Stimulated activated CD8-positive, alpha-beta memory T cell treated with anti-CD3 and anti-CD28 coated beads, Interleukin-7, amount 100 ng/mL, for 1 hour (primary cell): ENCODE measurements at places on chromosomes 5 and 9.

DNA sequence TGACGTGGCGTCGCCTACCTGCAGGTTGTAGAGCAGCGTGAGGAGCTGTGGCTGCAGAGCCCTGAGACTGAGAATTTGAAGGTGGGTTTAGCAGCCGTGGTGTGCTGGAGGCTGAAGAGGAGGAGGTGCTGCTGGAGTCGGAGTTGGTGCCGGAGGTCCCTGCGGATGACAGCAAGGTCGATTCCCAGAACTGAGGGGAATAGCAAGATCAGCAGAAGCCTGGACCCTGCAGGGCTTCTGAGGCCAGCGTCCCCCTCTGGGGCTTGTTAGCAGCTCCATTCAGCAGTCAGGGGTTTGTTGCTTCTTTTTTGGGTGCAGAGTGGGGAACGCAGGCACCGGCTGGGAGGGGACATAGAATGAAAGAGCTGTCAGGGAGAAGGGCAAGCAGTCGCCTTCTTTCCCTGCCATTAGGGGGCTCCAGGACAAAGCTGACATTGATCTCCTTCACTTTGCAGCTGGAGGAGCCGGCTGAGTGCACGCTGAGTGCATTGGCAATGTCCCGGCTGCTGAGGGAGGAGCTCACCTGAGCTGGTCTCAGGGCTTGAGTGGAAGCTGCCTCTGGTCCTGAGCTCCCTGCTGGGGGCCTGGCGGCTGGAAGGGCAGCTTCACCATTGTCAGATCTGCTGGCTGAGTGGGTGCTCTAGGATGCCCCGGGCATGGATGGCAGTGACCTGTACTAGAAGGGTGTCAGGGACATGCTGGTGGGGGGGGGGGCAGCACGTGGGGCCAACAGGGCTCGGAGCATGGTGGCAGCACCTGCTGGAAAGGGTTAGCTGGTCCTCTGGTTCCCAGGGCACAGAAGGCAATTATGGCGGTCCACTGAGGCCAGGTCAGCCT lies 20.8 kb downstream of the OBP2B start:
- DNase-seq, result no peak

- no peak for DNase-seq
Observed at GRCh38 chr5:119340597-119341218, 15.1 kb upstream of the TNFAIP8 start.

DNA sequence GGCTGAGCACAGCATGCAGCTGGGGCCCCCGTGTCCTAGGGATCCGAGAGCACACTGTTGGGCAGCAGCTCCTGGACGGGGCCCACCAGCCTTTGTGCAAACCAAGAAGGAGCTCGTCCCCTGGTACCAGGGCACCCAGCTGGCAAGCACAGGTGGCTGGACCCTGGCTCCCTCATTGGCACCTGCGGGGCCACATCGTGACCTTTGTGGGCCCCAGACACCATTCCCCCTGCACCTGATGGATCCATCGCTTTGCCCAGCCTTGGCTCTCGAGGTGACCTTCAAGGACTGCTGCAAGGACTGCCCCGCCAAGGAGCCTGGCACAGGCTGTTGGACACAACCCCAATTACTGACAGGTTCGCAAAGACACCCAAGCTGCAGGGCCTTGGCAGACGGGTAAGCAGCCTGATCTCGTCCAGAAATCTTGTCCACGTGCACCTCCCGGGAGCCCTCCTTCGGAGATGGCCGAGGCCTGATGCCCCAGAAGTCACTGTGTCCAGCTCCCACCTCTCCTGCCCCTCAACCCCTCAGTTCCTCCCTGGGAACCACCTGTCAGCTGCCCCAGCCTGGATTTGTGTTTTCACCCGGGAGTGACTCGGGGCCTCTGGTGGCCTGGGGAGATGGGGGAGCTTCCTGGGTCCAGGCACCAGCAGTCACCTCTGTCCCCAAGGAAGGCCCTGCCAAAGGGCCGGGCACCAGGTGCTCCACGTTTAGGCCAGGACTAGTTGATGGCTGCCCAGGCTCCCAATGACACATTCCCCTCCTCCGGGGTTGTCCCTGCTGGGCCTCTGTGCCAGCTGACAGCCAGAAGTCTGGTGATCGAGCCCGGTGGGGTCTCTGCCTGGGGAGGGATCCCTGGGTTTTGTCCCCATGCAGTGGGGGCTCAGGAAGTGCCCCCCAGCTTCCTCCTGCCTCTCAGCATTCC lies 137.1 kb upstream of the PPP1R26 start:
- no peak for DNase-seq

DNA sequence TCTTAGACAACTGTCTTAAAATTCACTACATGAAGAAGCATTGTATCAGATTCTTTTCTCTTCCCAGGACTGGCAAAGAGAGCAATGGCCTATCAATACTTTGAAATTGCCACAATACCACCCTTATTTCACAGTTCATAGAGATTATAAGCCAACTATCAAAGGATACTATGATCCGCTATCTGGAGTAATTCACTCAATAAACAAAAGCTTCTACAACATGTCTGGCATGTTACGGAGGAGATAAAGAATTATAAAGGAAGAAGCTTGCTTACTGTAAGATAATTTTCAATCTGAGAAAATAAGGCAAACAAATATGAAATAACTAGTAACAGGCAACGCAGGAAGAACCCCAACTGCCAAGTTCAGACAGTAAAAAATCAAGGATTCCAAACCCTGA lies 114.8 kb downstream of the GNAQ start:
- no peak for DNase-seq

DNA sequence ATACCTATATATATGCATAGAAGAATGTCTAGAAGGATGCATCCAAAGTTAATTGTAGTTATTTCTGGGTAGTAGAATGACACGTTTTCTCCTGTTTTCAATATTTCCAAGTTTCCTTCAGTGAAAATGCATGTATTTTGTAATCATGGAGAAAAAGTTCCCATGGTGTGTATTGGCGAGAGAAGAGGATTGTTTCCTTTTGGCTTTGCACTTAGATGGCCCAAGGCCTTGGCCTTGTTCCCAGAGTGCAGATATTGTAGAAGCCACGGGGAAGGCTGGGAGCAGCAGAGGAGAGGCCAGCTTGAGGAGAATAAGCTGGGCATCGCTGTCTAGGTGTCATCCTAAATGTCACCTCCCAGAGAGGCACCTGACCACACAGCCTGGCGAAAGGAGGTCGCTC lies 44.0 kb downstream of the IRF1 start:
- no peak for DNase-seq

GRCh38 chr9:131621551-131622358 lies 76.4 kb downstream of the PRRT1B start:
- DNase-seq, result no peak

DNA sequence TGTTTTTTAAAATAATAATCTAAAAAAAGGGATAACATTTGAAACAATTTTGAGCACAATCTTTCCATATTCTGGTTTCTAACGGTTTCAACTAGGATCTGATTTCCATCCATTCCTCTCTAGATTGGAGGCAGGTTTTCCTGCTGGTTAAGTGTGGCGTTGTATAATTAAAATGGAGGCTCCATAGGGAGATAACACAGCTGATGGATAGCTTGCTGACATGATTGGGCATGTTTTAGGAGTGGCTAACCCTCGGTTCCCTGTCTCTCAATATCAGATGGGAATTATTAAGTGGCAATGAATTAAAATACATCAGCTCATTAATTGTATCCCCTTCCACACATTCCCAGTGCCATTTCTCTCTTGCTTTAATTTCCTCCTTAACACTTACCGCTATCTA lies 209.0 kb downstream of the ALDH1A1 start:
- DNase-seq, result no peak

GRCh38 chr5:1209896-1210776 lies 8.7 kb downstream of the SLC6A19 start:
- no peak for DNase-seq

- DNase-seq, result no peak
Observed at GRCh38 chr5:39523821-39524220, 99.0 kb upstream of the DAB2 start.

GRCh38 chr5:71887680-71888079 lies 168.6 kb downstream of the CARTPT start:
- DNase-seq, result no peak

DNA sequence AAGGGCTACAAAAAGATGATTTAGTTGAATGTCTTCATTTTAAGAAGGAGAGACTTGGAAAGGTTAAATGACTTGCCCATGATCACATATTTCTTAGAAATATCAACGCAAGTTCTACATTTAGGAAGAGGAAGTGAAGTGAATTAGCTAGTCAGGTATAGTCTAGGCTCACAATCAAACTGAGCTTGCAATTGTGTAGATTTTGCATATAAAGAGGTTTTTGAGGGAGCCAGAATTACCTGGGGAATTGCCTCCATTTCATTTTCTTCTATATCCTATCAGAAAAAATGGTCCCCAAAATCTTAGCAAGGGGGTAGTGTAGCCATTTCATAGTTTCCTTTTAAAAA lies 71.3 kb downstream of the MFAP3 start:
- no peak for DNase-seq

- DNase-seq, result no peak
Observed at GRCh38 chr5:111384220-111384619, 128.1 kb downstream of the STARD4 start.

DNA sequence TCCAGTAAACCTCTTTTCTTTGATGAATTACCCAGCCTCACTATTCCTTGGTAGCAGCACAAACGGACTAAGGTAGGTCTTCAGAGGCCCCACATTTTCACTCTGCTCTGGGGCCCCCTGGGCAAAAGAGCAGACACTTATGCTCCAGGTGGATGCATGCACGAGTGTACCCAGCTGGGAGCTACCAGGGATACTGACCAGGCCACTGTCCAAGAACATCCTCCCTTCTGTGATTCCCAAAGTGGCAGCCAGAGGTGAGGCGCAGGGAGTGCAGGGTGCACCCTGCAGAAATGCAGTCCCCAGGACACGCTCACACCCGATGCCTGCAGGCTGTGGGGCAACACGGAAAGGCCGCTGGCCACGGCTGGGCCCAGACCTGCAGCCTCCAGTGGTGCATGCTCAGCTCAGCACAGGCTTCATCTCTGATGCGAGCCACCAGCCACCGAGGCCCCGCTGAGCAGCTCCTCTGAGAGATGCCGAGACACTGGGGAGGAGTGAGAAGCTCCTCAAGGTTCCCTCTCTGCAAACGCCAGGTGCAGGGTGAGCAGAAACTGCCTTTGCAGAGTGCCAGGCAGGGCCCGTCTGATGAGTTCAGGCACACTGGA lies 48.1 kb upstream of the OLFM1 start:
- no peak for DNase-seq

- no peak for DNase-seq
Observed at GRCh38 chr5:97874491-97874890, 691.4 kb upstream of the RIOK2 start.

DNA sequence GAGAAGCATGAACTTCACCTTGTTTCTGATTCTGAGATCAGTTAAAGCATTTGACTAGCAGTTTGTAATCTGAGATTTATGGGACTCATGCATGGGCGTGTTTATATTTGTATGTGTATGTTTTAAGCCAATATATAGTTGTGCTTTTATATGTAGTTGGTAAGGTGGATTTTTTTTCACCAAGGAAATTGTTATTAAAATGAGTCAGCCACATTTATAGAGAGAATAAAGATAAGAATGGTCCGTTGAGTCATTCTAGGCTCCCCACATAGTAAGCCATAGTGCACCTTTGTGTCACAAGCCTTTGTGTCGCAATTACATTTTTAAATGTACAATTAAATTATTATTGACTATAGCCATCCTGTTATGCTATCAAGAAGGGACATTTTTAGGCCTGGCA lies 89.0 kb downstream of the NLN start:
- no peak for DNase-seq

GRCh38 chr9:133839822-133840329 lies 101.7 kb upstream of the SARDH start:
- no peak for DNase-seq

DNA sequence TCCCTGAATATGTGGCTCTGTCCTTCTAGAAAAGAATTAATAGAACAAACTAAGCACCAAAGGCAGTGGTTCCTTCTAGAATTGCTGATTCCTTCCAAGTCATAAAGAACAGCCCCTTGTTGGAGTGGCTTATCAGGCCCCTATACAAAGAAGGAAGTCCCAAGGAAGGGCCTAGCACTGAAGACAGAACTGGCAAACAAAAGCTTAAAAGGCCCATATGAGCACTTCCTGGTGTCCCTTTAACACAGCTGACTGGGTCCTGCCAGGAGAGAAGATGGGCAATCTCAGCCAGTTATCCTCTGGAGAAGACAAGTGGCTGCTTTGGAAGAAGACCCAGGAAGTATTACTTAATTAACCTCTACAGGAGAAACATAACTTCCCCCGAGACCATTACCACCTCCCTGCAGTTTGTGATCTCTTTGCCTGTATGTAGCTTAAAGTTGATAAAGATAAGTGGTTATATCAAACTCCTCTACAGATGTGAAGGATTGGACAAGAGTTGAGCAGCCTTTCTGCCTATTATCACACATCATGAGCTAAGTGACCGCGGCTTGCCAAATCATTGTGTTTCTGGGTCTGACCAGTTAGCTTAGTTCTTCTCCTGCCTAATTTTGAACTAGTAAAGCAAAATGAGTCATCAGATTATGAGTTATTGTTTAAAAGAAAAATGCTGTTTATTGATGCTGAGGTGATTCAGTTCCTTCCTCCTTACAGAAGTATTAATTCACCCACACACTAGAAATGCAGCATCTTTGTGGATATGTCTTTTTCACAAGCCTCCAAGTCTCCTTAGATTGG lies 13.3 kb upstream of the STING1 start:
- DNase-seq, result no peak

DNA sequence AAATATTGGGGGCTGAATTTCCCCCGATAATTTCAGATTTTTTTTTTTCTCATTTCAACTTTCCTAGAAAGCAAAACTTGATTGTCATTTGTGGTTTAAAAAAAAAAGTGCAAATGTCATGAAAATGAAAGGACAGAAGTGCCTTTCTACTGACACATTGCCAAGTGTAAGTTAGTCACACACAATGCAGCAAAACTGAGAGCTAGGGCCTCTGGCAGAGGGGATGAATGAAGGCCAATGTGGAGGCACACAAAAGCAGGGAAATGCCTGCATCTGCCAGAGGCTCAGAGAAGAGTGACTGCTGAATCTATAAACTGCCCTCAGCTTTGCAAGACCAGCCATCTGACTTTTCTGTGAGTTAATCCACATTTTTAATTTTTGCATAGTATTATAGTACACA lies 6.8 kb upstream of the IFNA5 start:
- no peak for DNase-seq

GRCh38 chr9:69834056-69834455 lies 13.4 kb downstream of the CFAP95 start:
- DNase-seq, result no peak

- DNase-seq, result no peak
Observed at GRCh38 chr5:68395926-68396511, 180.5 kb downstream of the PIK3R1 start.

GRCh38 chr5:132059043-132059695 lies 1.3 kb upstream of the IL3 start:
- DNase-seq, result no peak

GRCh38 chr5:168899264-168899663 lies 320.1 kb upstream of the PANK3 start:
- no peak for DNase-seq

GRCh38 chr9:122931226-122932121 lies at the start of gene ZBTB26:
TSS of gene ZBTB26 (minus strand) at chr9:122931512. CDS start at chr9:122919934, 11,578 bp downstream.
- peak; percentile 75 for DNase-seq

DNA sequence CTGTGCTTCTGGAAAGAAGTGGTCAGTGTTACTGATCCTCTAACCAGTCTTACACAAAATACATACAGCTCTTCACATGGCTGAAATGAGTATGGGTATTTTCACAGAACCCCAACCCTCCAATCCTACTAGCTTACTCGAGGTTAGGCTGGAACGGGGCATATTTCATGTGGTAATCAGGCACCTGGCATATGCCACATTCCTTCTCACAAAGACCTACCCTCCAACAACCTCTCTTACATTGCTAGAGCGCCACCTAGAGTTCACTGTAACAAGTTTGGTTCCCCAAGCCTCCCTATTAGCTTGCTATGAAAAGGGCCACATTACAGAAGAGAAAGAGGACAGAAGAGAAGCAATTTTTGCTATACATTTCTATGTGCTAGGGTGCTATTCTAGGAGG lies 597.3 kb downstream of the PRELID2 start:
- no peak for DNase-seq
